ENCODE measurements at places on chromosomes 4 and X.

DNA sequence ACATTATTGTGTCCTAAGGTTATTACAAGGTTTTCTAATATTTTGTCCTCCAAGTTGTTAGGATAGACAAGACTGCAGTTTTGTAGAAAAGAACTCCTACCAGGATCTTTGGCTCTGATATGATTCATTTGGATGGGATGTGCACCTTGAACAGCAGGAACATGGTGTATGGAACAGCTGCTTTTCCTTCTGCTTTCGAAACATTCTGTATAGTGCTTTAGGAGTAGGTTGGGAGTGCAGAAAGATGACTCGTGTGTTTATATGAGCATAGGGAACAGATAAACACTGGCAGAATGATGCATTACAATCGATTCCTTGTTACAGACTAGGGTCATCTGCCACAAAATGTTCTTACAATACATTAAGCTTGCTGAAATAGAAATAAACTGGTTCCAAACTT lies 790.1 kb downstream of the DMD start:
- DNase-seq: no peak

GRCh38 chr4:40241941-40242340 lies 45.1 kb downstream of the RHOH start:
- DNase-seq: no peak

- DNase-seq: no peak
Observed at GRCh38 chr4:2893772-2894171, 50.1 kb downstream of the ADD1 start.

GRCh38 chrX:124239324-124239723 lies 93.1 kb upstream of the TEX13D start:
- DNase-seq: no peak

DNA sequence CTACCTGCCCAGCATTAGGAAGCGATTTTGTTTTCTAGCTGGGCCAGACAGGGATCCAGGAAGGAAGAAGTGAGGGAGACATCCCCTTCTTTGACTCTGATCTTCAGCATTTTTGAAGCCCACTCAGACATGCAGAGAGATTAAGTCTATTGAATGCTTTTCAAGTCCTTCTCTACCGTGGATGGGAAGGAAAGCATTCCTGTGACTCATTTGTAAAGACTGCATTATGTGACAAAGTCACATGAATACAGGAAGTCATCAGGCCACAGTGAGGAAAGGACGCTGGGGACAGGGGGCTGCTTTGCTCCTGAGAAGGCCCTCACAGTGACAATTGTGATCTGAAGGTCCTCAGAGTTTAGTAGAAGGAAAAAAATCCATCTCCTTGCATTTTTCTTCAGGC lies 67.4 kb upstream of the GBA3 start:
- no peak for DNase-seq

GRCh38 chr4:188722911-188723310 lies 583.7 kb downstream of the TRIML1 start:
- no peak for DNase-seq

DNA sequence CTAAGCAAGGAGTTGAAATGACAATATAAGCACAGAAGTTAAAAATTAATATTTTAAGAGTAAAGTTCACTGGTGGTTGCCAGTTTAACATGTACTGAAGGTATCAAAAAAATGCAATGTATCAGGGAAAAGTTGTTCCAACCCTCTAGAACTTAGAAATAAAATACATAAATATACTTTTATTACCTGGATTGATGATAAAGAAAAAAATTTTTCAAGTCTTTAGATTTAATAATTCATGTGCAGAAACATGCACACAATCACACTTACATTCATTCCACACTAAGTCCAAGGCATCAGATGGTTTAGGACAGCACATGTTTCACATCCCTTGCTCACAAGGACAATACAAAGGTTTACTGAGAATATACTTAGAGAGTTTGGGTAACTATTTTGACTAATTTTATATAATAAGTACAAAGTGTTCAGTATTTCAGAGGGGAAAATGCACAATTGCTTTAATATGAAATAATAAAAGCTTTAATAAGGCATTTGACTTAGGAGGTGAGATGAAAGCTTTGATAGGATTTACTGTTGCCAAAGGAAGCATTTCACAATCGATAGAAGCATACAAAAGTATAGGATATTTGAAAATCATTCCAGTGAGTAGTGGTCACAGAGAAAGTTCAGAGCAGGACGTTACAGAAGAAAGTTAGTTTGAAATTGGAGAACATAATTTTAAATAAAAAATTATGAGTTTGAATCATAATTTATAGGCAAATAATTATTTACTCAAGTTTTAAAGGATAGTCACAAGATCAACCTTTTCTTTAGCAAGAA lies 392 bp upstream of the UGT2A3 start:
- no peak for DNase-seq

- DNase-seq: no peak
Observed at GRCh38 chr4:85482010-85482738, 7.2 kb downstream of the ARHGAP24 start.

GRCh38 chr4:7665321-7665720 lies 230.6 kb upstream of the PSAPL1 start:
- no peak for DNase-seq

DNA sequence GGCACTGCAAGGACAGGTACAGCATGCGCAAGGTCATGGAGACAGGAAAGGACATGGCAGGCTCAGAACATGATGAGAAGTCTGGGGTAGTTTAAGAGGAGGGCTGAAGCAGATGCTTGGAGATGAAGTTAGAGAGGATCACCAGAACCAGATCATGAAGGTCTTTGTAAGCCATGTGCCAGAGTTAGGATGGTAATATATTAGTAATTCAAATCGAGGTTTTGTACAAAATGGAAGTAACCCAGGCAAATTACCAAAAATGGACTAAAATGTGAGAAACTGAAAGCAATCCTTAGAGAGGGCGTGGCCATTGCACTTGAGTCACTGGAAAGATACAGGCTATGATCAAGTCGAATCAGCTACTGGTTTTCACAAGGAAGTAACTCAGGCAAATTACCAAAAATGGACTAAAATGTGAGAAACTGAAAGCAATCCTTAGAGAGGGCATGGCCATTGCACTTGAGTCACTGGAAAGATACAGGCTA lies 13.5 kb downstream of the RXFP1 start:
- peak; percentile 7 for DNase-seq

GRCh38 chr4:101086801-101087586 lies 260.3 kb downstream of the PPP3CA start:
- DNase-seq: no peak

Measured in stimulated activated CD4-positive, alpha-beta T cell treated with anti-CD3 and anti-CD28 coated beads, Interleukin-15, amount 100 ng/mL, for 48 hours (primary cell).